ENCODE measurements at places on chromosomes 6 and 20. TPM values are rescaled to one million over a fixed set of nuclear protein-coding genes. Genes with fewer than 3 reads are reported as not detected.

GRCh38 chr20:14672066-14672465 is 334.7 kb upstream of the FLRT3 start:
- no peak for DNase-seq

DNA sequence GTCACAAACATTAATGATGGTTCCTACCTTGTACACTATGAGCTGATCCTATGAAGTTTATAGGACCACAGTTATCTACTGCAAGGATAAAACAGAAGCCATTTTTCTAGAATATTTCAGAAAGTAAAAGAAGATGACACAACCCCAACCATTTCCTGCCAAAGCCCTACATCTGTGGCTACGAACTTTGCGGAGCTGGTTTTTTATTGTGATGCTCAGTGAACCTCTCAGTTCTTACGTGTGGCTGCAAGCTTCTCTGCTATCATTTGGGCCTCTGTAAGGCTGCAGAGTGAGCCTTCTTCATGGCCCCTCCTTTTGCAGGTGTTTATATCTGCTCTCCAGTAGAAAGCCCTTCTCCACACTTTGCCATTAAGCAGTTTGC is 17.8 kb upstream of the TAGAP start:
- no peak for DNase-seq

GRCh38 chr20:48295445-48295903 is 510.2 kb upstream of the SULF2 start:
- peak; percentile 76 for DNase-seq

The ANKRD60 gene
- not detected for total RNA-seq

Measured in MG63 (cell line).